ENCODE measurements at places on chromosomes 12 and 14.

DNA sequence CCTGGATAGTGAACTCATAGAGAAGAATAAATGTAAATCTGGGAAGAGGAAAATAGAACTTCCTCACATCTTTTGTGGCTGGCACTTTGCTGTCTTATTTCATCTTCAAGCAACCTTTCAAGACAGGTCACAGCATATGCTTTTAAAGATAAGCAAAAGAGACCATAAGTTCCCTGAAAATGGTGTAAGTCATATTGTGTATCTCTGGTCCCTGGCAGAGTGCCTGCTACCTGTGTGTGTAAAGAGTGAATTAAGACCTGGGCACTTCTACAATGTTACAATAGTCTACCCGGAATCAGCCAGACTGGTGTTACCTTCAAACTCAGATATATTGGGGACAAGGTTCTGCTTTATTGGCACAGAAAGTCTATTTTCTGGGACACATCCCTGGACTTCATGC lies 168.8 kb downstream of the SLC2A13 start:
- no peak for DNase-seq

- DNase-seq, result no peak
Observed at GRCh38 chr12:88181881-88182280, 39.8 kb downstream of the TMTC3 start.

DNA sequence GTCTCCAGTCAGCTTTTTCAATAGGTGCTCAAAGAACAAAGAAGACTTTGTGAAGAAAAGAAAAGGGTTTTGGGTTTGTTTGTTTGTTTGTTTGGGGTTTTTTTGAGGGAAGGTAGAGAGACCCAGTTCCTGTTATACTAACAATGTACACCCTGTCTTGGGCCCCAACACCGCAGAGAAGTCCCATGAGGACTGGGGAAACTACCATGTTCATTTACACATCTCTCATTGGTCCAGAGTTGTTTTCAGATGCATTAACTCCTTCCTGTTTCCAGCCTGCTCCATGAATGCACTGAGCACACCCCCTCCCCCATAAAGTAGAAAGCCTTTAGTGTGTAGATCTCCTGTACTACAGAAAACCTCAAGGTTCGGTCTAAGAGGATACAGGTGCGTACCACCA lies 51.1 kb upstream of the SLC8A3 start:
- DNase-seq, result no peak

DNA sequence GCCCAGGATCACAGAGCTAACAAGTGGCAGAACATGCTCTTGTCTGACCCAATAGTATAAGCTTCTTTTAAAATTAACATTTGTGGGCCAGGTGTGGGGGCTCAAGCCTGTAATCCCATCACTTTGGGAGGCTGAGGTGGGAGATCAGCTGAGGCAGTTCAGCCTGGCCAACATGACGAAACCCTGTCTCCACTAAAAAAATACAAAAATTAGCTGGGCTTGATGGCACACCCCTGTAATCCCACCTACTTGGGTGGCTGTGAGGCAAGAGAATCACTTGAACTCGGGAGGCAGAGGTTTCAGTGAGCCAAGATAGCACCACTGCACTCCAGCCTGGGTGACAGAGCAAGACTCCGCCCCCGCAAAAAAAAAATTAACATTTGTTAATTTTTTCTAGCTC lies 33.0 kb upstream of the IL22 start:
- no peak for DNase-seq

- DNase-seq, result no peak
Observed at GRCh38 chr14:68397822-68398221, 395.0 kb downstream of the ZFP36L1 start.

GRCh38 chr12:47838286-47838931 lies 18.7 kb upstream of the HDAC7 start:
- DNase-seq, result no peak

- DNase-seq, result no peak
Observed at GRCh38 chr14:95686935-95687334, 709 bp downstream of the TCL1B start.

DNA sequence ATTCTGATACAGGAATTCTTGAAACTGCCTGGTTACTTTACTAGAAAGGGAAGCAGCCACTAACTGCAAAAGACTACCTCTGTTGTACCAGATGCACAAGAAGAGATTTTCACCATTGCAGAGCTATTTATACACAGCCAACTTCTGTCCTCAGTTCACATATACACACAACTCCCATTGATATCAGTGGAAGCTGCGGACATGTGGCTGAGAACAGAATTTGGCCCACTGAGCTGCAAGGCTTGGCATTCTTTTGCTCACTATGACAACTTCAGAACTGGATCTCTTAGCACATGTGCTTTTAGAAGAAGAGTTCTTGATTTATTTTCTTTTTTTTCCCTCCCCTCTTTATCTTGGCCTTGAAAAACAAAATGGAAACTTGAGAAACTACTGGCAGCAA lies 28.3 kb downstream of the PTPRO start:
- no peak for DNase-seq

- no peak for DNase-seq
Observed at GRCh38 chr12:64034901-64035576, 187.1 kb downstream of the KICS2 start.

DNA sequence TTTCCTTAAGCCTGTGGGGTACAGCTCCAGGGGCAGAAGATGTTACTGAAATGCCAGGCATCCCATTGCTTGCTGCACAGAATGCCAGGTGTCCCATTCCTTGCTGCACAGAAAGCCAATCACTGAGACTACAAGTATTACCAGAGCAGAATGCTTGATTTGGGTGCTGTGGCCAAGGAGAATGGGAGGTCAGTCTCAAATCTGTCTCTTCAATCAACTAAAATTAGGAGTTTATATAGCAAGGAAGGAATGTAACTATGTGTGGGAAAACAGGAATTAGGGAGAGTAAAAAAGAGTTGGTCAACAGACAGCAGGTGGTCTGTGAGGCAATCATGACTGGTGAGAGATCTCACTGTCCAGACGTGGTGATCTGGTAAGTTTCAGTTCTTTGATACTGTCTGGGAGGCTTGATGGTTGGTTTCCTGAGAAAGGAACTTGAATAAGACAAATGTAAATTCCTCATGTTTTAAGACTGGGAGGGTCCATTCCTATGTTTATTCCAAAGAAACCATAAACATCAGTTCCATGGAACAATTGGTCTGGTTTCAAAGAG lies 31.2 kb upstream of the VASH1 start:
- DNase-seq, result no peak

GRCh38 chr14:56004786-56005185 lies 113.4 kb upstream of the PELI2 start:
- DNase-seq, result no peak

DNA sequence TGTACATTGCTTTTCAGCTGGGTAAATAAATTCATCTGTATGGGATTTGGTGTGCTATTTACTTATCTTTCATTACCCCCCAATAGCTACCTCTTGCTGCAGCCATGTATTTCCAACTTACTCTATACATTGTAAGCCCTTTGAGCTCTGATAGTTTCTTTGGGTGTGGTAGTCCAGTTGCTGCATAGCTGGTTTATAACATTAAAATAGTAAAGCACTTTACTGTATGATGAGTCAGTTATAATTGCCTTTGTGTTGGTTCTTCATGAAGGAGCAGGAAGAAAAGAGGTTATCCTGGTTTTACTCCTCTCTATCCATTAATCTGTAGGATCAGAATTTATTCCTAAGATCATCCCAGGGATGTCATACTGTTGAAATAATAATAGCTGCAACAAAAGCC lies 15.7 kb downstream of the TBC1D30 start:
- no peak for DNase-seq

DNA sequence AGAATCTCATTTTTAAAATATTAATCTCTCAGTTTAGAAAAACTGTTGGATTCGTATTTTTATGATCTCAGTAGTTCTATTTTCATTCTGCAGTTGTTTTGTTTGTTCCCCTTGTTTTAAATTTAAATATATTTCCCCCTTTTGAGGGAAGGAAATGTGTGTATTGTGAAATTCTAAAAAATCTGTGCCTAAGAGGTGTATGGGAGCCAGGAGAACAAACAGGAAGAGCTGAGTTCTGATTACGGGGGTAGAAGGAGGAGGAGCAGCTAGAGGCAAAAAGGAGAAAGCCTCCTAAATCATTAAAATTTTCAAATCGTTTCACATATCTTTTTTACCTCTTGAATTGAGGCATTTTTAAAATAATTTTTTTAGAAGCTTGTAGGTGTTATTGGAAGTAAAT lies 2.3 kb downstream of the RDH12 start:
- DNase-seq, result no peak

DNA sequence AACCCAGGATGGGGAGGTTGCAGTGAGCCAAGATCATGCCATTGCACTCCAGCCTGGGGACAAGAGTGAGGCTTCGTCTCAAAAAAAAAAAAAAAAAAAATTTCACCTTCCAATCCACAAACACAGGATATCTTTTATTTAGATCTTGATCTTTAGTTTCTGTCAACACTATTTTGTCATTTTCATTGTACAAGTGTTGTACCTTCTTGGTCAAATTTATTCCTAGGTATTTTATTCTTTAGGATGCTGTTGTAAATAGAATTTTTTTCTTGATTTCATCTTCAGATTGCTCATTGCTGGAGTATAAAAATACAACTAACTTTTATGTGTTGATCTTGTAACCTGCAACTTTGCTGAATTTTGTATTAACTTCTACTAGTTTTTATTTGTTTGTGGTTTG lies 60.8 kb downstream of the ARHGAP5 start:
- DNase-seq, result no peak

DNA sequence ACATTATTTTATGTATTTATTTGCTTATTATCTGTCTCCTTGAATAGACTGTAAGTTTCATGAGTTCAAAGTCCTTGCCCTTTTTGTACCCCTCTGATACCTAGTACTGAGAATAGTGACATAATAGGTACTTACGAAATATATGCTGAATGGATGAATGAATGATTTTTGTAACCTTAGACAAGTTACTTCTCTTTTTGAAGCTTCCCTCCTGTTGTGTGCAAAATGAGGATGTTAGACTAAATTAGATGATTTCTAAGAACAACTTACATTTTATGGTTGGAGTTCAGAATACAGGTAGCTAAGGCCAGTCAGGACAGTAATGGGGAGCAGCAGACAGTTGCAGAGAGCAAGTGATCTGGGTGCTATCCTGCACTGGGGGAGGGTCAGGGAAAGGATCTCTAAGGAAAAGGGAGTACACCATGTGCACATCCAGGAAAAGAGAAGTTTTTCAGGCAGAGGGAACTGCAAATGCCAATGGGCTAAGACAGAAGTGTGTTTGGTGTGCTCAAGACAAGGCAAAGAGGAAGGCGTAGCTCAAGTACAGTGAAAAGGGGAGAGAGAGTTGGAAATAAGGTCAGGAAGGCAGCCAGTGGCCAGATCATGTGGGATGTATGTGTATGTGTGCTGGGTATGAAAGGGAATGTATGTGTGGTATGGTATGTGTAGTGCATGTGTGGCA lies 59.4 kb upstream of the AMIGO2 start:
- DNase-seq, result no peak

DNA sequence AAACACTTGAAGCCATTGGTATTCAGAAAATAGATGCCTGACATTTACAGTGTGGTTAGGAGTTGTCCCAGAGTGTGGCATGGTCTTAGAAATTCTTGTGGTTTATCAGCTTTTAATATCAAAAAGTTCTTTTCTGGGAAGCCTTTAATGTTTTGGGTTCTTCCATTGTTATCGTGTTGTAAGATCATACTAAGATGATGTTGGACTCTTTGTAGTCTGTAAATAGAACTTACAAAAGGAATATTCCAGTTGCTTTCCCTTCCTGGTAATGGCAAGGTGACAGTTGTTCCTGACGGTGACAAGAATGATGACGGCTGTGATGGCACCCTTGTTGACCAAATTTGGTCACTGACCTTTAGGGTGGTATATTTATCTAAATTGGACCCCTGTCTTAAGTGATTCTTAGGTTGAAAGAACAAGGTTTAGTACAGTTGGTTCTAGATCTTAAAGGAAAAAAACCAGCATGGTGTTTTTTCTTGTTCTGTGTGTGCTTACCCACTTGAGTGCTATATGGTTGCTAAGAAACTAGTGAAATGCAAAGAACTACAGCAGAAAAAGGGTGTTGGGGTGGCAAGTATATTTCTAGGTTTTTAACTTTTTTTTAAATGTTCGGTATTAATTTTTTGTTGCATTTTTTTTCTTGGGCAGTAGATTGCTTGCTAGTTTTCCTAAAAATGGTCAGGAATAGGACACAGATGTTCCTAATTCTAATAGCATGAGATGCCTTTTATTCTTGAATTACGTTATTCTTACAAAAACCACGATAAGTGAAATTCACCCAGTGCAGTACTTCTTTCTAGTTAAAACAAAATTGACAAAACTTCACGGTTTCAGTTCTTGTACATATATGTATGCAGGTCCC lies 2.1 kb downstream of the ATP2A2 start:
- no peak for DNase-seq

DNA sequence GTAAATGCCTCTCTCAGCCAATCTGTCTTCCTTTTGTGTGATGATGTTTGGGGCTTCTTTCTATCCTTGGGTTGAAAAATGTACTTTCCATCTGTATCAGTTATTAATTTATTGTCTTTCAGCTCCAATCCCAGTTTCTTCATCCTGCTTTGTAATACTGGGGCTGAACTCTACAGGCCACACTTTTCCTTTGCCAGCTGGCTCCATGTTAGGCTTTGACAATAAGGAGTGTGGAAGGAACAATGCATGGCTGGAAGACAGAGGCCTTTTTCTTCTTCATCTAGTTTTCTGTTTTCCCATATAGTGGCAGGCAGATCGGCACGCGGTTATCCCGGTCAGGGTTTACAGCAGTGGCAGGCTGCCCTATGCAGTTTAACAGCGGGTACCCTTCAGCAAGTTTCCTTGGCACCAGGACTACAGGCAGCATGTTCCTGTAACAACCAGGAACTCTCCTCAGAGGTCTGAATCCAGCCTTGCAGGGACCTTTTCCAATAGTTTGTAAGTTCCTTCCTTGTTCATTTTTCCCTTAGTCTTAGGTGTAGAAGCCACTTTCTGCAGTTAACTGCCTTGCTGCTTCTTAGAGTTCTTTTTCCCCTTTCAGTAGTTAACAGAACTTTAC lies 38.5 kb upstream of the CRACR2A start:
- no peak for DNase-seq

DNA sequence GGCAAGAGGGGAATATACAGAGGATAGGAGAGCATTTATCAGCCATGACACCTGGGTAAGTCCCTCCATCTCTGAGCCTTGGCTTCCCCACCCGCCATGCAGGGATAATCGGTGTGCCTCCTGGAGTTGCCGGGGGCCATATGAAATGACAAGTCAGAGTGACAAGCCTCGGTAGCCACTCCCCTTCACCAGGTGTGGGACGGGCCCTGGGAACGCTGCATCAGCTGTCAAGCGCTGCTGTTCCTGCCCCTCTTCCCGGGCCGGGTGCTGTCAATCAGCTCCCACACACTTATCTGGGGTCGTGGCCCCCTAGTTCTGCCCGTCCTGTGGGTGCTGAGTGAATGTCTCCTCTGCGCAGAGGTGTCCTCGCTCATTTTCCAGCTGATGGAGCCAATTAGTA lies 57.2 kb downstream of the MVK start:
- DNase-seq, result no peak

- no peak for DNase-seq
Observed at GRCh38 chr14:71166180-71166837, 259.1 kb downstream of the PCNX1 start.

DNA sequence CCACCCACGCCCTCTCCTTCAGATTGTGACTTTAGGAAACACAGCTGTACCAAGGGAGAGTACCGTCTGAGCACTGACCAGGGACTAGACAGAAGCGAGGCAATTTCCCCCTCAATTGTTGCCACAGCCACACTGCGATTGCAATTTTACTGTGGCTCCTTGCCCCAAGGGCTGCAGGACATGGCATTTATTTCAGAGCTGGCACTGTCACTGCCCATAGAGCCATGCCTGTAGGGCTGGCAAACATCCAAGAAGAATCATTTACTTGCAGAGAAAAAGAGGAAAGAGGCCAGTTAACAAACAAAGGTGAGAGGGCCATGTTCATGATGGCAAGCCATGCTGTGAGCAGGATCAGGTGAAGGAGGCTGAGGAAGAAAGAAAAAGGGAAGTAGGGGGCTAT lies 129.6 kb downstream of the EMP1 start:
- no peak for DNase-seq
